Stimulated activated CD8-positive, alpha-beta memory T cell treated with anti-CD3 and anti-CD28 coated beads, Interleukin-4, amount 100 ng/mL, for 1 hour (primary cell): ENCODE measurements at places on chromosomes 7 and 10.

GRCh38 chr10:14507176-14507575 is 176.5 kb upstream of the FRMD4A start:
- DNase-seq: peak; percentile 12

DNA sequence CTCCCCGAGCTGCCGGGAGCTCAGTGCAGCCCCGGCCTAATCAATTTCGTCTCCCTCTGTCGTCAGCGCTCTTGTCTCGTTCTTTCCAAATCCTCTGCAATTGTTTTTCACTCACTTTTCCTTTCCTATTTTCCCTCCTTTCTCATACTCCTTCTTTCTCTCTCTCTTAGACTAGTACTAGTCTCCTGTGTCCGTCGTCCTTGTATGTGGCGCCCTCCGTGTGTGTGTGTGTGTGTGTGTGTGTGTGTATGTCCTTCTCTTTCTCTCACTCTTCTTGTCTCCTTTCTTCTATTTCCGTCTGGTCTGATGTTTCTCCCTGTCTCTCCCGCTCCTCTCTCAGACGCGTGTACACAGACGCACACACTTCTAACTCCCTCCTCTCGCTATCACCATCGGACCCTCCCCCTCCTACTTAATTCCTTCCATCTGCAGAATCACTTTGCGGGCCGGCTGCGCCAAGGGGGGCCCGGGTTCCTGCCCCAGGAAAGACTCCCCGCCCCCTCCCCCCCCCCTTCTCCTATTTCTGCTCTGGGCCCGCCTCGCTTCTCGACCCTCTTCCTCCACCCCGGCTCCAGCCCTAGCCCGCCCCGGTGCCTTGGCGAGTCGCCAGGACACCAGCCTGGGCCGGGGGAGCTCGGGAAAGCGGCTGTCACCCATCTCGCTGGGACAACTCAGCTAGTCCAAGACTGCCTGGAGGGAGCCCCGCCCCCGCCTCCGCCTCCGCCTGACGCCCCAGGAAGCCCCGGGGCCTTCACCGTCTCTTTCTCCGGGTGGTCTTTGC is 743 bp upstream of the ZCCHC24 start:
- DNase-seq: no peak

GRCh38 chr10:131177431-131178327 is 133.8 kb downstream of the TCERG1L start:
- no peak for DNase-seq

- DNase-seq: no peak
These were observed 18.1 kb upstream of the ITGB8 start for GRCh38 chr7:20312562-20312961.

GRCh38 chr10:11396311-11396955 is 215.0 kb downstream of the USP6NL start:
- no peak for DNase-seq

DNA sequence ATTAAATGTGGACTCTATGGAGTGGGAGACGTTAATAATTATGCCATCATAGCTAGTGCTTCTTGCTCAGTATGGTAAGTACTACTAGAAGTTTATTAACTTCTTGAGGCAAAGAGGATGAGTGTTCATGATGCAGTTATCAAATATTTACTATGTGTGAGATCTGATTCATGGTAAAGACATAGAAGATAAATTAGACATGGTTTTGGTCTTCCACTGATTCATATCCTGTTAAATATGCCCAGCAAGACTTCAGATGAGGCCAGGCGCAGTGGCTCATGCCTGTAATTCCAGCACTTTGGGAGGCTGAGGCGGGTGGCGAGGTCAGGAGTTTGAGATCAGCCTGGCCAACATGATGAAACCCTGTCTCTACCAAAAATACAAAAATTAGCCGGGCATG is 547.1 kb upstream of the ANKRD30A start:
- no peak for DNase-seq

GRCh38 chr10:124589491-124590041 is 127.9 kb downstream of the LHPP start:
- DNase-seq: no peak

DNA sequence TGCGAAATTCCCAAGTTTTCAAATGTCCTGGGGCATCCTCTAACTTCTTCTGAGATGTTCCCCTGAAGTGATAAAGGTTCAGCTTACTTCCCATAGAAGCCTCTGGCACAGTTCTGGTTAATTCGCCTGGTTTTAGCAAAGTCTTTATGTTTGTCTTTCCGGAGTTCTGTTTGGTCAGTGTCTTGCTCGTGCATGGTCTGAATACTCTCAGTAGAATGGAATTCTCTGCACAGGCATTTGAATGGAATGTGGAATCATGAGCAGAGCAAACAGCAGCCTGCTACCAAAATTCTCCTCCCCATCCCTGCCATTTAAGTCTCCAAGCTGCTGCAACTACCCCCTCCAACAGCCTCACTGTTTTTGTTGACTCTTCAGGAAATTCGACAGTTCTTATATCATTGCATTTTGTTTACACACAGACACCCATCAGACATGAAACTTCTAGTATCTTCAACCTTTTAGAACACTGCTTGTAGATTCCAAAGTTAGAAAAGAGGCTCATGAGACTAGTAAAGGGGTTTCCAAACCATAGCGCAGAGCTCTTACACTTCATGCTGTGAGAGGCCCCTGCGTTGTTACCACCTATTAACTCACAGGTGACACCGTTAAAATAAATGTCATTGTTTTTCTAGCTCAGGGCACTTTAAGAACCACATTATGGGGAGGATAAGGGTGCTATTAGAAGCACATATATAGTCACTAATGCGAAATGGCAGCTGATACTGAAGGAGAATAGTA is 129.7 kb downstream of the PLCE1 start:
- no peak for DNase-seq
